H9 (cell line): ENCODE measurements at places on chromosomes 11 and 22. TPM values are rescaled to one million over a fixed set of nuclear protein-coding genes. Genes with fewer than 3 reads are reported as not detected.

GRCh38 chr22:25182131-25183110 is 17.2 kb upstream of the CRYBB3 start:
- H3K4me1 ChIP-seq, result no peaks in the 10 kb centered on the region
- no peak overlapping the region for H3K27ac ChIP-seq
- H3K27me3 ChIP-seq, result no peaks in the 10 kb centered on the region
- peaks cover 11% of the 10 kb centered on the region for H3K36me3 ChIP-seq
- no peak for DNase-seq

GRCh38 chr11:35323076-35323868 is 96.1 kb downstream of the SLC1A2 start:
- H3K4me1 ChIP-seq, result peaks cover 5% of the 10 kb centered on the region; the same call in 1 of the 2 replicates
- no peak for DNase-seq
- H3K27me3 ChIP-seq, result no peaks in the 10 kb centered on the region; the same call in 1 of the 2 replicates

DNA sequence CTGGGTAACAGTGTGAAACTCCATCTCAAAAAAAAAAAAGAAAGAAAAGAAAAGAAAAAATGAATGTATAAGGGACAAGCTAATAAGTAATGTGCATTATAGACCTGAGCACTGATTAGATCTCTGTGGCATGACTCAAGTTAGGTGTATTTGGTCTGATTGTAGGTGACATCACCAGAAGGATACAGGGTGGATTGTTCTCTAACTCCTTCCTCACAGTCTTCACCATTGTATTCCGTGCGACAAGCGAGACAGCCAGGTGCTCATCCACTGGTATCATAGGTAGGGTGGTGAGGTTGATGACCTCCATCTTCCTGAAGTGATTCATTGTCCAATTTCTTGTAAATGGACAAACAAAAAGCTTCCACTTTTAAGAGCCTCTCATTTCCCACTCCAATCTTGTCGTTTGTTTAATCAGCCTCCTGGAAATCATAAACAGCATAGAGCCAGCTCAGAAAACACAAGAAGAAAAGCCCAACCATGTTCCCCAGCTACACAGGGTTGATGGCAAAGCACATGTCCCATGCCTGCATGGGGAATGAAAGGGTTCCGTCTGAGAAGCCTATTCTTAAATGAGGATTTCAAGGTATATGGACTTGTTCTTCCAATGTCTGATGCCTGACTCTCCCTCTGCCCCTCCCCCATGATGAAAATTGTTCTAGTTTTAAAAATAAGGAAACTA is 6.2 kb downstream of the FAM227A start:
- H3K27ac ChIP-seq, result no peak overlapping the region
- no peak for DNase-seq
- H3K36me3 ChIP-seq, result peaks cover 40% of the 10 kb centered on the region
- no peaks in the 10 kb centered on the region for H3K4me1 ChIP-seq

DNA sequence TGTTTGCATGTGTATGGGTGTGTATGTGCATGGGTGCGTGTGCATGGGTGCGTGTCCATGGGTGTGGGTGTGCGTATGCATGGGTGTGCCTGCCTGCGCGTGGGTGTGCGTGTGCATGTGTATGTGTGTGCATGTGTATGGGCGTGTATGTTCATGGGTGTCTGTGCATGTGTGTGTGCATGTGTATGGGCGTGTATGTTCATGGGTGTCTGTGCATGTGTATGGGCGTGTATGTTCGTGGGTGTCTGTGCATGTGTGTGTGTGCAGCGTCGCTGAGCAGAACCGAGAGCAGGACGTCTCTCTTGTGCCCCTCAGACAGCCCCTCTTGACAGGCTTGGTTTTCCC is 13.9 kb downstream of the IL17REL start:
- H3K27ac ChIP-seq, result no peak overlapping the region
- no peaks in the 10 kb centered on the region; the same call in 2 of the 3 replicates for H3K36me3 ChIP-seq
- H3K4me3 ChIP-seq, result peak overlapping the region; percentile 75

The MYEOV gene
- 0.15 and 0.22 TPM in 2 replicates for total RNA-seq
